Activated CD4-positive, alpha-beta T cell treated with anti-CD3 and anti-CD28 coated beads, Interleukin-2, amount 50 U/mL, for 4 hours (primary cell): ENCODE measurements at places on chromosomes 5 and 9.

DNA sequence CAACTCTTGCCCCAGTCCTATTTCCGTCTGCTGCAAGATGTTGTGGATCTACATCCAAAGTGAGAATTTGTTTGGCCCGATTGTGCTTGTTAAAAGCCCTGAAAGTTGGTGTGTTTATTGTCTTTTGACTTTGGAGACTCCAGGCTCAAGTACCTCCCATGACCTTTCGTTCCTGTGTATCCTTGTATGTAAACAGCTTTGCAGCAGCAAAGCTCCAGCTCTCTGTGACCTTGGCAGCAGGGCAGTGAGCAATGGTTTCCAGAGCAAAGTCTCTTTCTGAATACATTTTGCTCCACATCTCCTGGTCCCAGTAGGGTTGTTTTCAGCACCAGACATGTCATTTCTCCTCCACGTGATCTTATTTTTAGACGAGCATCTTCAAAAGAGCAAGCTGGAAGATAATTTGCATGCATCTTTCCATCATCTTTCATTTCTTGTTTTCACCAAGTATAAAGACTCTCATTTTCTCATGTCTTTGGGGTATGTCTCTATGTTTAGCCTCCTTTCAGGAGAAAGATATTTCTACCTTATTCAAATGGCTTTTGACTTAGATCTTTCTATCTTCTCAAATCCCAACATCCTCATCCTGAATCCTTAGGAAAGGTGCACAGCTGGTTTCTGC is 68.1 kb upstream of the ERCC6L2 start:
- no peak for DNase-seq

DNA sequence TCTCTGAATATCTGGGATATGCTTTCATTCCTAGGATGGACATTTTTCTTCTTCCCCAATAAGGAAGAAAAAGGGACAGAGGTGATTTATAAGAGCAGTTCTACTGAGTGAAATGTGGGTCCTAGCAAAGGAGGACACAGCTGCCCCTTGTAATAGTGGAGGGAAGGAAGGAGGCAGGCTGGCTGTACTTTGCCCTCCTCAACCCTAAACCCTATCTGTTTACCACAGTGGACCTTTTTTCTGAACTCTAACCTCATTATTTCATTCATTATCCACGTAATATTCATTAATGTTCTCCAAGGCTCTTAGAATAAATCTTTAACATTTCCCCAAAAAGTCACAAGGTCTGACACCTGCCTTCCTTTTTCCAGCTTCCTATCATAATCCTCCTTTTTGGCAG is 37.8 kb downstream of the GHR start:
- DNase-seq: no peak

DNA sequence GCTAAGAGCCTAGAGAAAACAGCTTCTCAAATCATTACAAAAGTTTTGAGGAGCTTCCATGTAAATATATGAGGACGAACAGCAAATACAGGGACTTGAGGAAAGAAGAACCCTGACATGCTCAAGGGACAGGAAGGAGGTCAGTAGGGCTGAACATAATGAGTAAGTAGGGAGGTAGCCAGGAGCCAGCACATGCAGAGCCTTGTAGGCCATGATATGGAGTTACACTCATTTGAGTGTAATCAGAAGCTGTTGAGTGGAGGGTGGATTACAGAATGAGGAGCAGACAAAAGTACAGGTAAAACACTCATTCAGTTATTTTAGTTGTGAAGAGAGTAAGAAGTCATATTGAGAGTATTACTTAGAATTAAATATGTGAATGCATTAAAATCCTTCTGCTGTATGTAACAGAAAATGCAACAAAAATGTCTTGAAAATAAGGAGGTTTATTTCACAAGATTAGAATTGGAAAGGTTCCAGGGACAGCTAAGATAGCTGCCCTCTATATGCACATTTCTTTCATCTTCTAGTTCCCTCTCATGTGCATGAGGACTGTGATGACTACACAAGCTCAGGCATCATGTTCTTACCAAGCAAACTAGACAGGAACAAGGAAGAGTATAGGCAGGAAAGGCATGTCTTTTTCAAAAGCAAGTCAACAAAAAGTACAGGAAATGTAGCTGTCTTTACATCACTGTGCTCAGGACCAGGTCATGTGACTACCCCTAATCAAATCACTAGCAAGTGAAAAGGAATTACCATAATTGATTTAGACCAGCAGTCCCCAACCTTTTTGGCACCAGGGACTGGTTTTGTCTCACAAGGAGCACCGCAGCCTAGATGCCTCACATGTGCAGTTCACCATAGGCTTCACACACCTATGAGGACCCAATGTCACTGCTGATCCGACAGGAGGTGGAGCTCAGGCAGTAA is 87.2 kb downstream of the TMEM232 start:
- no peak for DNase-seq

- DNase-seq: no peak
These were observed 23.3 kb downstream of the NR2F1 start for GRCh38 chr5:93606382-93606752.

DNA sequence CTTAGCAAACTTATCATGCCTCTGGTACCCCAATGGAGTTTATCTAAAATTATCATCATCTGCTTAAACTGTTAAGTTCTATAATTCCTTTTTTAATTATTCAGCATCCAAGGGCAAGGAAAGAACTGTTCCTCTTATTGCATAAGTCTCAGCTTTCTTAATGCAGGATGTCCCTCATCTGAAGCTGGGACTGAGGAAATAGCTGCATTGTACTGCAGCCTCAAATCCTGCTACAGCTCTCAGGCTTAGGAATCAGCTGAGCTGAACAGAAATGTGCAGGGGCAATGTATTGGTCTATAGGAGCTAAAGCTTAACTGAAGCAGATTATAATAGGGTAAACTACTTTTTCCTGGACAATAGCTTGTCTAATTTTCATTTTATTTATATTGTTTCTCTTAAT is 48.0 kb downstream of the HAPLN1 start:
- no peak for DNase-seq

DNA sequence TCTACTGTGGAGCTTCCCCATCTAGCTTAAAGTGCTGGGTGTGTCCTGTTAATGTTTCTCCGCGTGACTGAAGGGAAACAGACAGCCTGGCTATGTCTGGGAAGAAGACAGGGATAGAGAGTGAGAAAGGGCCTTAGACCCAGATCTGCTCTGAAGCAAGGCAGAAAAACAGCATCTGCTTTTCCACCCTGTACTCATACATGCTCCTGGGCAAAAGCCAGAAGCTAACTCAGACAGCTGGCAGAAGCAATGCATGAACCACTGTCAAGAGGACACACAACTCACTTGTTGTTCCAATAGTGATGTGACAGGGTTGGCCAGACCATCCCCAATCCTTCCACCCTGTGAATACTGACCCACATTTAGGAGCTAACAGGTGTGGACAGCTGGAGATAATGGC is 63.3 kb downstream of the DPYSL3 start:
- DNase-seq: no peak

- no peak for DNase-seq
These were observed 344.8 kb downstream of the CSNK1G3 start for GRCh38 chr5:123856766-123857165.

DNA sequence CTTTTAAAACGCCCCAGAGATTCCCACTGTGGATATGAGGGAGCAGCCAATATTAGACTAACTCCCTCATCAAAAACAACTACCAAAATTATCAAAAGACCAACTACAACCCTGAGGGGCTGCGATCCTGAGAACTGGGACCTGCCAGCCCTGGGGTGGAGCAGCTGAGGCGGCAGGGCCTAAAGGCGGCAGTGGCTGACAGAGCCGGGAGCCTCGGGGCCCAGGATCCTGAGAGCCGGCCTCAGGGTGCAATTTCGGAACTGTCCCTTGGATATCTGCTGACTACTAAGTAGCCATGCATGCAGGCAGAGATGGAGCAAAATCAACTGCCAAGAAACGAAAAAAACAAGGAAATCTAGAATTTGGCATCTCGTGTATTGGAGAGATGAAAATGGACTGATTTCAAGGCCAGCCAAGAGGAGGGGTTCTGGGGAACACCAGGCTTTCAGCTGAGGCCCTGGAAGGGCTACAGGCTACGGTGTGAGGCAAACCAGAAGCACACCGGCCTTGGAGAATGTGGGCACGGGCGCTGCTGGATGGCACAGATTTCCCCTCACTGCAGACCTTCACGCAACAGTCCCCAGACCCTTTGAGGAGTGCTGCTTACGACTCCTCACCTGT is 63.6 kb upstream of the UBAC1 start:
- no peak for DNase-seq

DNA sequence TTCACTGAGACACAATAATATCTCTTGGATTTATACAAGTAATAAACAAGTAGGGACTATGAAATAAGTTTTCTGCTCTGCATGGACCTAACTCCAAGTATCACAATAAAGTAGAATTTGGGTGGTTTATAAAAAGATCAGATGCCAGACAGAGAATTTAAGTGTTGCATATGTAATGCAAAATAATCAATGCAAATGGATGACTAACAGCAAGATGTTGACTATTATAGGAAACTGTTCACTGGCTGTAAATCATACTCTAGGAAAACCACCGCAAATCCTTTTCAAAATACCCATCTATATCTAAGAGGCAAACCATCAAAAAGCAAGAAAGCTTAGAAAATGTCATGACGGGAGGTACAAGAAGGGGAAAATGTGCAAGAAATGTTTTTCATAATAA is 539.8 kb upstream of the FAM174A start:
- DNase-seq: no peak

- no peak for DNase-seq
These were observed 14.0 kb downstream of the FGFR4 start for GRCh38 chr5:177100714-177101121.

GRCh38 chr5:110258460-110259216 is 467.8 kb downstream of the TMEM232 start:
- no peak for DNase-seq

GRCh38 chr5:115379622-115380344 is 83.3 kb upstream of the CCDC112 start:
- DNase-seq: no peak

- peak; percentile 72 for DNase-seq
These were observed 865 bp upstream of the SLC22A4 start for GRCh38 chr5:132293066-132293991.

DNA sequence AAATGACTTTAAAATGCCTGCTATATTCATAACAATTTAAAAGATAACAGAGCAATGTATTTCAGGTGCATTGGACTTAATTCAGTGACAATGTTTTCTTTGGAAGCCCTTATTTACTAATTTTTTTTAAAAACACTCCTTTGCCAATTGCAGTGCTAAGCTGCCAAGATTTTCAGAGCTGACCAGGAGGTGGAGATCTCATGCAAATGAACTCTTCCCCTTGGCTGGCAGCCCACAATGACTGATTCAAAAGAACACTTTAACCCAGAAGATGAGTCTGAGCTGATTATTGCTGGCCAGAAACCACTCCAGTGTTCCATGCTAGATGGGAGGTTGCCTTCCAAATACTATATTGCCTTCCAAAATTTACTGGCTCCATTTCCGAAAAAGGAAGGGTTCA is 128.3 kb upstream of the CCNH start:
- DNase-seq: no peak

DNA sequence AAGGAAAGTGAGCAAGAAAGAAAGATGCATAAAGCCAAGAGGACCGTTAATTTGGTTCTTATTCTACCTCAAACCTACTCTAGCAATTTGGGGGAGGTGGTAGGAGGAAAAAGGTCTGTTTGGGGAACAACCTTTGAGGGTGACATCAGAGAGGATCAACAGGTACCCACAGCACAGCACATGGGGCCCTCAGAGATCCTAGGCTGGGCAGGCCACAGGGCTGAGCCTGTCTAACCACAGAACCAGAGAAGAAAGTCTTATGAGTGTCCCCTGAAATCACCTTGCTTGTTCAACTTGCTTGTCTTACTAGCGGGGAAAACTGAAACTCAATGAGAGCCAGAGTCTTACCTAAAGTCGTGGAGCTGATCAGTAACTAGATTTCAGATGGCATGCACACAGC is 385.2 kb downstream of the SPOCK1 start:
- no peak for DNase-seq

DNA sequence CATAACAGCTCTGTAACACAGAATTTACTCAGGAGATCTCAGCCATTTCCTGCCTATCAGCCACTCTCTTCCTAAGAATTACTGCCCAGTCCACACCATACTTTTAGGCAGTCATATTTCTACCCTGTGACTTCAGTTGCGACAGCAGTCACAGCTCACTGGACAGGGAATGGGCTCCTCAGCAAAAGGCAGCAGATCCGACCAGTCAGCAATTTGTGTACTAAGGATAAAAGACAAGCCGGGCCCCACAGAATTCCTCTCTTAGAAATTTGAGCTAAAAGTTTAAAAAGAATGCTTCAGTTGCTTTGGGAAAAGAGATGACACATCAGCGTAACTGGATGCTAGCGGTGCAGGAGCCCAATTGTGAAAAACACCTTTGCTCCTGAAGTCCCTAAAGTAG is 172.1 kb downstream of the ENC1 start:
- DNase-seq: no peak
